ENCODE measurements at places on chromosomes 13 and 19.

DNA sequence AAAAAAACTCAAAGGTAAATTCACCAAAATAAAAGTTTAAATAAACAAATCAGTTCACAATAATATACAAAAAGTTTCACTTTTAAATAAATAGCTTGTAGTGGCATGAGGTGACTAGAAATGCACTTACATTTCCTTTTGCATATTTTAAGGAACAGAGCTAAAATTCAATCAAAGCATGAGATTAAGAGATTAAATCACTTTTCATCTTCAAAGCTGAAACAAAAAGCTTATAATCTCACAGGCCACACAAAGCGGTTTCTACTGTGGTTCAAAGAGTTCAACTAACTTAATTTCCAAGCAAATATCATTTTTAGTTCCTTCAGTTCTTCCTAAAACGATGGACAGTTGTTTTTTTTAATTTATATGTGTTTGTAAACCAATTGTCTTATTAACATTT is 38.9 kb downstream of the TSC22D1 start:
- DNase-seq: no peak

DNA sequence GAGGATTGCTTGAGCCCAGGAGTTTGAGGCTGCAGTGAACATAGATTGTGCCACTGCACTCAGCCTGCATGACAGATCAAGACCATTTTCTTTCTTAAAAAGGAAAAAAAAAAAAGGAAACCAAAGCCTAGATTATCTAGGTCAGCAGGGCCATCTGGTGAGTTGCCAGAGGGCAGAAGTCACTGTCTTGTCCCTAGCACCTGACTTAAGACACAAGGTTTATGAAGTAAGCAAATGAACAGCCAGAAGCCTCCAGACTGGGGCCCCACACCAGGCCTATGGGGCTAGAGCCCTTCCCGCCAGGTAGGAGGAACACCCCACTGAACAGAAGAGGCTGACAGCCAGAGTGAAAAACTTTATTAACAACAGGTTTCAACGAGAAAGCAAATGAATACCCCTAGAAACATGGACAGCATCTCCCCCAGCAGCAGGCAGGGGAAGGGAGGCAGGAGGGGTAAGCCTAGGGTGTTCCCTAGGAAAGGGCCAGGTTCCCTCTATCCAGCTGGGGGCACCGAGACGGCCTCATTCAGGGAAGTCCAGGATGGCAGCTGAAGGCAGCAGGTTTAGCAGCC is 1.2 kb downstream of the WDR83 start:
- DNase-seq: no peak

GRCh38 chr13:46866150-46866549 is 30.7 kb downstream of the HTR2A start:
- DNase-seq: peak; percentile 8

GRCh38 chr13:23735329-23735728 is 153.9 kb downstream of the MIPEP start:
- no peak for DNase-seq

DNA sequence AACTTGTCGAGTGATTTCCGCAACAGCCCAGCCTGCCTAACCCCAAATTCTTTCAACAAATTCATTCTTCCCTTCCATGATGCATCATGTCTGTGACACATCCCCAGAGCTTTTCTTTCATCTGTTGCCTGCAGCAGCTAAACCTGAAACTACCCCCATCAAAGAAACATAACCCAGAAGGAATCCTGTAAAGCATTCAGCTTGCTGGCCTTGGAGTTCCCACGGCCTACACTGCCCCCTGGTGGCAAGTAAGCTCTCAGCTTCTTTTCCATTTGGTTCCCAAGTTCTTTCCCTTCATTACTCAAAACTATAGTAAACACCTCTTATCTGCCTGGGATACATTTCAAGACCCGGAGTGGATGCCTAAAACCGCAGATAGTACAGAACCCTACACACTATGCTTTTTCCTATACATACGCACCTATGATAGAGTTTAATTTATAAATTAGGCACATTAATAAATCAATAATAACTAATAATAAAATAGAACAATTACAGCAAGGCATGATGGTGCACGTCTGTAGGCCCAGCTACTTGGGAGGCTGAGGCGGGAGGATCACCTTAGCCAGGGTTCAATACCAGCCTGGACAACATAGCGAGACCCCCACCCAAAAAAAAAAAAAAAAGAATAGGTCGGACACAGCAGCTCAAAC is 7.4 kb downstream of the ETHE1 start:
- peak; percentile 89 for DNase-seq

DNA sequence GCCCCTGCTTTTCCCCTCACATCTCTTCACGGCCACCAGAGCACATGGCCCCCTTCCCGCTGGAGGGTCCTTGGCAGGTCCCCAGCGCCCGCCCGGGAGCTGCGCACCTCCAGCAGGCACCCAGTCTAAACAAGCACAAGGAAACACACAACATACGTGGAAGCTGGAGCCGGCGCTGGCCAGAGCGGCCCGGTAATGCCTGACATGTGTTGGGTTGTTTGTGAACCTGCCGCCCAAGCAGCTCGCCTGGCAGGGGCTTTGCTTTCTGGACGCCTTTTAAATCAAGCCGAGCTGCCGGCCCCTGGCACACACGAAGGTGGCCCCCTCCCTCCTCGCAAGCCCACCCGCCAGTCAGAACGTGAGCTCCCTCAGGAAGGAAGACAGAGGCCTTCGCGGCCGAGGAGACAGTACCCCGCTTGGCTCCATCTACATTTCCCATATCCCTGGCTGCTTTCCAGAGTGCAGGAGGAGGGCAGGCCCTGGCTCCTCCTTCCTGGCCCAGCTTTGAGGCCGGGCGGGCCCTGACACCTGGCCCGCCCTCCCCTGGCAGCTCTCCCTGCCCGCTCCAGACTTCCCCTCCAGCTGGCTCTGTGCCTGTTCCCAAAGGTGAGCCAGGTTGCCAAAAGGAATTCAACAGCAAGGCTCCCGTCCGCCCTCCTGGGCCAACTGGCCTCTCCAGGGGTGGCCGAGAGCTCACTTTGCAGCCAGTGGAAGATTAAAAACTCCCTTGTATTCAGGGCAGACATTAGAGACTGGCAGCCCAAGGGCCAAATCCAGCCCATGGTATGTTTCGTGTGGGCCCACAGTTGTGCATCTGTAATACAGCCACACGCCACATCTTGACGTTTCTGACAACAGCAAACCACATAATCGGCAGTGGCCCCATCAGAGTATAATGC is 28.7 kb downstream of the COMP start:
- DNase-seq: no peak

DNA sequence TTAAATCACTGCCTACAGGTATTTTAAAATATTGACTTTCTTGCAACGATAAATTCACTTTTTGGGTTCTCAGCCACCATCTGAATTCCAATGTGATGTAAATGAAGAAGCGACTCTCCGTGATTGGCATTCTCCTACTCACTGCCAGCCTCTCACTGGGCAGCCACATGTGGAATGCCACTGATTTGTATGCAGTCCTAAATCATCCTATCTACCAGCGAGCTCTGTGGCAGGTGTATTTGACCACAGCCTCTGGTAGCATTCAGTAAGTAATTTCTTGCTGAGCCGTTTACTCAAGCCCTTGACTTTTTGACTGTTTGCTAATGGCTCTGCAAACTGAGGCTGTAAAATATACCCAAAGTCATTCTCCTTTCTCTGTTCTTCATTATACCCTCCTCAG is 559.0 kb upstream of the SLC10A2 start:
- no peak for DNase-seq

DNA sequence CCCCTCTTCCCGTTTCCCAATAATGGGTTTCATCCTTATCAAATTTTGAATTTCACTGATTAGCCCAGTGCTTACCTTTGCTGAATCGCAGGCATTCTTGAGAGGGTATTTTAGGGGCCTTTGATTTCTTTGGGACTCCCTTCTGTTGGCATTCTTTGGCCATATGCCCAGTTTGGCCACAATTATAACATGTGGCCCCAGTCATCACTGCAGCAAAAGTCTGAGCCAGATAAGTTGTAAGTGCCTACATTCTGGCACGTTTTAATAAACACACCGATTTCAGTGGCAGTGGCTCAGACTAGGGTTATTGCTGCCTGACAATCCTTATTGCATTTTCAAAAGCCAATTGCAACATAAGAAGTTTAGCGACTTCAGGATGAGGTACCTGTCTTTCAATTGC is 41.4 kb downstream of the ZNF726 start:
- no peak for DNase-seq

GRCh38 chr19:44003461-44004009 is 778 bp downstream of the ZNF230 start:
- DNase-seq: peak; percentile 4

DNA sequence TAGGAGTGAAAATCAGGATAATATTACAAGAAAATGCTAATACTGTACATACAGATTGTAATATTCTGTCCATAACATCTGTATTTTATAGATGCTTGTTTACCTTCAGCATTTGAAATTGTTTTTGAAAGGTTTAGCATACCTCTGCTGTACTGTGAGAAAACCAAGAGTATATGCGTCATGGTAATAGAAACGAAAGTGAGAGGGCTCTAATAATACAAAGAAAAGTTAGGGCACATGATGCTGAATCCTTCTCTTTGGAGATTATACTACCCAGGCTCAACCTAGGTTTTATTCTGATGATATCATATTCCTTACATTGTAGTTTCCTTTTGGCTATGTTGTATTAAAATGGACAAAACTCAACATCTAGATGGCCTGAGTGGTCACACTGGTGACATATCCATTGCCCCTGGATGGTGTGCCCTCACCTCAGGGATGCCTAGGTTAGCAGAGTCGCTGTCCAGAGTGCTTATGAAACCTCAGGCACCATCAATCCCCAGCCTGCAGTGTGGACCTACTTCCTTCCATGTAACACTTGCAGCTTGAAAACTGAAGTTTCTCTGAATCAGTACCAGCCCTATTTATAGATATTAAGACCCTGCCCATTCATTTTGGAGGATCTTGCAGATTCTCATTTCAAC is 253.7 kb downstream of the KCTD12 start:
- DNase-seq: peak; percentile 46
